ENCODE measurements at places on chromosomes 7 and 10.

DNA sequence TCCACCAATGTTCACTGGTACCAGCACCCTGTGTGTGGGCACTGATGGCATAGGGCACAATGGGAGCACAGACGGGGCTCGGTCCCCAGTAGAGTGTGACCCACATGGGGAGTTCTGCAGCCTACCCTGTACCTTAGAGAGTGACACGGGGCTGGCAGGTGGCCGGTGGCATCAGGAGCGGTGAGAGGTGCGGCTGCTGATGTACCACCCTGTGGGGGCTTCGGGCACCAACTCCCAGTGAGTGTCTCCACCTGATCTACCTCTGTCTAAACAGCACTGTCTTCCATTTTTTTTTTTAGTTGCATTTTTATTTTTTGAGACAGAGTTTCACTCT, 4.1 kb downstream of the JAKMIP3 start:
- no peak for DNase-seq

GRCh38 chr7:150307904-150308303, 15.3 kb upstream of the LRRC61 start:
- no peak for DNase-seq

DNA sequence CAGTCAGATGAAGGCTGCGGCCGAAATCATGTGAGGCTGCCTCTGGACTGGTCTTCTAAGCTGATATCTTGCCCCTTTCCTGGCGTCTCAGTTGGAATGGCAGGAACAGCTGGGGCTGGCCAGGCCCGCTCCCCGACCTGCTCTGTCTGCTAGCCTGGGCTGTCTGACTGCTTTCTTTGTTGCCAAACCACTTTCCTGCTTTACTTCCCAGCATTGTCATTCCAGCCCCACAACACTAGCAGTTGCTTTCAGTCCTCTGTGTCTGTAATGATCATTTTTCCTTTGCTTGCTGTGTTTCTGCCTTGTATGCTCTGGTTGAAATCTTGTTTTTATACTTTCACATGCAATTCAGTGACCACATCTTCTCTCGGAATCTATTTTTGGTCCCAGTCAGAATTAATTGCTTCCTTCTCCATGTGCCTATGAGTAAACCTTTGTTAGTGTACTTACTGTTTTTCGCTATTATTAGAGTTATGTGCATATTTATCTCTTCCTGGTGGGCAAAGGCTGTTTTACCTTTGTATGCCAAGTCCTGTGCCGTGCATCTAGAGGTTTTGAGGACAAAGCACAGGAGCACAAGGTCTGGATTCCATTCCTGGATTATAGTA, 21.6 kb downstream of the PRPF18 start:
- no peak for DNase-seq

DNA sequence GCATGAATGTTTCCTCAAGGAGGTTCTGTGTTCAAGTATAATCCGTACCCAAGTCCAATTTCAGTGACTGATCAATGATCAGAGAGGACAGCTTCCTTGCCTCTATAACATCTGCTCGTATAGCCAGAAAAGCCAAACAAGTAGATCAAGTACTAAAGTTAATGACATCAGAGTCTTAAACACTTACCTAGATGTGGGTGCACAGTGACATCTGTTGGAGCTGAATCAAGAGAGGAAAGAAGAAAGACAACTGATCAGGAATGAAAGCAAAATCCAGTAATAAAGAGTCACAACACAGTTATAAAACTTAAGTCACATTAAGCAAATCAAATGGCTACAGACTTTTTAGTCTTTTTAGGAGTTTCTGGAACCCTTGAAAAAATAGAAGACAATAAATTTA, 236.5 kb downstream of the RELN start:
- no peak for DNase-seq

GRCh38 chr10:551373-552252, 137.9 kb downstream of the DIP2C start:
- no peak for DNase-seq

GRCh38 chr7:157013101-157013500, 2.6 kb upstream of the MNX1 start:
- no peak for DNase-seq

GRCh38 chr7:113094517-113095249, 8.1 kb upstream of the GPR85 start:
- DNase-seq: no peak

DNA sequence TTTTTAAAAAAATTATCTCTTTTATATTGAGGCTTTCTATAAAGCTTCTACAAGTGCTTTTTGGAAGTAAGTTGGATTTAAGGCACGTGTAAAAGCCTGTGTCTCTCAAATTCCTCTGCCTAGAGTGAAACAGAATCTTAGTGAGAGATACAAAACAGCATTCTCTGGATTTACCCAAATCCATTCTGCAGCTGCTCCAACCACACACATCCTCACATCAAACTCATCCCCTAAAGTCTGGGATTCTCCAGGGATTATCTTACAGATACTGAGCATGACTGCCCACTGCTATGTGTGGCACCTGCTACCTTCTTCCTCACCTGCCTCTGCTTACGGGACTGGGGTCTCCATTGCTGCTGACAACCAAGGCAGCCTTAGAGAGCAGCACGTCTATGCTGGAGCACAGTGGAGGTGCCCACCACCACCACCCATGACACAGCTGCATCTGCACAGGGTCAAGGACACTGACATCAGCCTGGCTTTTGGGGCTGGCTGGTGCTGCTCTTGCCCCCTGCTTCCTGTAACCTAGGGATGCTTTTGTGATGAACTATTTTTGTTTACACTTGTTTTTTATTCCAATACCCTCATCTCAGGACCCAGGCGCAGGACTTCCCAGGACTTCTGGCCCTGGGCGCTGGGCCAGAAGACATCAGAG, 139.2 kb upstream of the NAMPT start:
- no peak for DNase-seq

GRCh38 chr7:90968871-90969270, 295.4 kb upstream of the FZD1 start:
- DNase-seq: no peak

GRCh38 chr7:139394540-139394939, 34.8 kb downstream of the LUC7L2 start:
- DNase-seq: no peak

DNA sequence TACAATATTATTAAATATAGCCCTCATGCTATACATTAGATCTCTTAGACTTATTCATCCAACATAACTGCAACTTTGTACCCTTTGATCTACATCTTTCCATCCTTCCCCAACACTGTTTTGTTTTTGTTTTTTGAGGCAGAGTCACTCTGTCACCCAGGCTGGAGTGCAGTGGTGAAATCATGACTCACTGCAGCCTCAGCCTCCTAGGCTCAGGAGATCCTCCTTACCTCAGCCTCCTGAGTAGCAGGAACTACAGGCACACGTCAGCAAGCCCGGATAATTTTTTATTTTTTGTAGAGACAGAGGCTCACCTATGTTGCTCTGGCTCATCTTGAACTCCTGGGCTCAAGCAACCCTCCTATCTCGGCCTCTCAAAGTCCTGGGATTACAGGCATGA, 53.3 kb downstream of the NT5C2 start:
- DNase-seq: no peak

DNA sequence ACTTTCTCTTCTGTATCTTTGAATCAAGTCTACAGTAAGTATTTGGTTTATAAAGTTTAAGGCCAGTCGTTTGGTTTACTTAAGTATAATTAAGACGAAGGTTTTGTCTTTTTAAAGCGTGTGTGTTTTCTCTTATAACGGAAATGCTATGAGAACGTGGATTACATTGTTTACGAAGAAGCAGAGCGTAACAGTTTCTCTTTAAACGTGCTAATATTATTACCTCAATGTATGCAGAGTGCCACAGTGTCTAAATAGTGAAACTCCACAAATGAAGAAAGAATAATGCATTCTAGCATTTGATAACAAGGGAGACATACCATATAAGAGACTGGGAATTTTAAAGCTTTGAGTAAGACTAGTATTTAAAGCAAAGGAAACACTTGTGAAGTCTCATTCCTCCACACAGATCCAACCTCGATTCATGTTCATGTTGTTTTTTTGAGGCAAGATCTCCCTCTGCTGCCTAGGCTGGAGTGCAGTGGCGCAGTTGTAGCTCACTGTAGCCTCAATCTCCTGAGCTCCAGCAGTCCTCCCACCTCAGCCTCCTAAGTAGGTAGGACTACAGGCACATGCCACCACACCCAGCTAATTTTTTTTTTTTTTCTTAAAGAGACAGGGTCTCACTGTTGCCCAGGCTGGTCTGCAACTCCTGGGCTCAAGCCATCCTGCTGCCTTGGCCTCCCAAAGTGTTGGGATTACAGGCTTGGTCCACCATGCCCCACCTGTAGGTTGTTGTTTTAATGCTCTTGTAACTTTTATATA, 75.1 kb downstream of the ANKRD61 start:
- DNase-seq: no peak

GRCh38 chr7:147485660-147486210, 1104.8 kb upstream of the C7orf33 start:
- no peak for DNase-seq

- no peak for DNase-seq
Measured at GRCh38 chr10:24481241-24481640, 242.4 kb downstream of the ARHGAP21 start.

GRCh38 chr7:137975221-137975620, 26.7 kb downstream of the CREB3L2 start:
- peak; percentile 26 for DNase-seq

GRCh38 chr7:92177362-92177761, 1.6 kb downstream of the LRRD1 start:
- no peak for DNase-seq

DNA sequence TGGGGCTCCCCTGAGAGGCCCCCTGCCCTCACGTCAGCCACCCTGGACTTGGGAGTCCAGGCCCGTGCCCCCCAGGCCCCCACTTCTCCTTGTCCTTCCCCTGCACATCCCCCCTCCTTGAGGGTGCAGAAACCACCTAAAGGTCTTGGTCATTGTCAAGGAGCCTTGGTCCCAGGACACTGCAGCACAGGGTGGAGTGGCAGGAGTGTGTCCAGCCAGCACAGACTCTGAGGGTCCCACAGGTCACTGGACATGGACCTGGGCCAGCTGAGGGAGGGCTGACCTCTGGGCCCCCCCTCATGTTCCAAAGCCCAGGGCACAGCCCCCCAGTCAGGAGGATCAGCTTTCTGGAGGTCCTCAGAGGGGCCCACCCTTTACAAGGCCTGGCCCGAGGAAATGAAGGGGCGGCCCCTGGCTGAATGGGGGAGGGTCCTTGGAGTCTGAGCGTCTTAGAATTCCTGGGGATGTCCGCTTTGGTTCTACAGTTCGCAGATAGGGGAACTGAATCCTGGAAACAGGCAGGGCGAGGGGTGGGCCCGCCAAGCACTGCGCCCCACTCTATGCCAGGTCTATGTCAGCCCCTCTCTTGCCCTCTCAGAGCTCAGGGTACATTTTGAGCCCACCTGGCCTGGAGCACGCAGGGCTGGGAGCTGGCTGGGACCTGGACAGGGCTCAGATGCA, 54.0 kb downstream of the PWWP2B start:
- DNase-seq: no peak

DNA sequence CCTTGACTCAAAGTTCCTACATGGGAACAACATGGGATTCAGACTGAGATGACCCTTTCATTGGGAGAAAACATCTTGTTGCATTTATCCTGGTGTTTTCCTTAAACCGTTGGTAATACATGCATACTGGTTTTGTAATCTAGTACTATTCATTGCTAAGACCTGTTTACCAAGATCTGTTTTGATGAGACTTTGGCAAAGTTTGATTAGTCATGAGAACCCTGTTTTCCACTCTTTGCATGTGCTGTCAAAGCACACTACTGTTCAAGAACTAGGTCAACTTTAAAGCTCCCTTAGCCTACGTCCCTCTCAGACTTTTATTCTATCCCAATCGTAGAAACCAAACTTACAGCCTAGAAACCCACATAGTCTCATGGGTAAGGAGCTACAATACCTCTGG, 650.9 kb downstream of the GATA3 start:
- no peak for DNase-seq

DNA sequence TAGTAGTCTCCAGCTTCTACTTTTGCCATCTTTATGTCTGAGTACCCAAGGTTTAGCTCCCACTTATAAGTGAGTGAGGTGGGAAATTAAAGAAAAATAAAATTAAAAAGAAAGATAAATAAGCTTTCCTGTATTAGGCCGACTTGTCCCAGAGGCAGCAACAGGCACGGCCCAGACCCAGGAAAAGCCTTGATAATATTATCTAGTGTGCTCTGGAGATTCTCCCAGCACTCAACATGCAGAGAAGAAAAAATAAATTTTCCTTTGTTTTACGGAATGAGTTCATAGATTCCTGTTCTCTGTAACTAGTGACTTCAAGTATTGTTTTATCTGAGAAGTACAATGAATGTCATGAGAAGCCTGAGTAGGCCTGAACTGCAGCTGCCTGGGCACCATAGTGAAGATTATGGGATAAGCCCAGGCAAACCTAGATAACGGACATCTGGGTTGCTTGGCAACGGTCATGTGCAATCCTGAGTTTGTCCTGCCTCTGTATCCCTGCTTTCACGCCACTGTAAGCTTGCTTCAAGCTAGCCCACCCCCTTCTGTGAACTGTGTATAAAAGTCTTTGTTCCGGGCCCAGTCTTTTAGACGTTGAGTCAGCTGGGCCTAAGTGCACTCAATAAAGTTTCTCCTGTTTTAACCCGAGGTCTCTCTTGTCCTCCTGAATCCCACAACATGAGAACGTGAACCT, 6.4 kb downstream of the ATE1 start:
- no peak for DNase-seq

GRCh38 chr7:27260211-27260610, 17.6 kb downstream of the EVX1 start:
- DNase-seq: no peak

GRCh38 chr7:74452748-74453321, 871 bp upstream of the GTF2IRD1 start:
- no peak for DNase-seq

GRCh38 chr10:27446091-27446918, 57.8 kb upstream of the RAB18 start:
- DNase-seq: peak; percentile 8

- no peak for DNase-seq
Measured at GRCh38 chr7:28173531-28173930, 7.1 kb downstream of the JAZF1 start.

GRCh38 chr7:22563032-22563501, 63.1 kb upstream of the STEAP1B start:
- no peak for DNase-seq

- peak; percentile 67 for DNase-seq
Measured at GRCh38 chr7:30548845-30549244, 44.2 kb upstream of the GGCT start.

GRCh38 chr7:138247568-138248333, 171.5 kb downstream of the AKR1D1 start:
- DNase-seq: no peak

DNA sequence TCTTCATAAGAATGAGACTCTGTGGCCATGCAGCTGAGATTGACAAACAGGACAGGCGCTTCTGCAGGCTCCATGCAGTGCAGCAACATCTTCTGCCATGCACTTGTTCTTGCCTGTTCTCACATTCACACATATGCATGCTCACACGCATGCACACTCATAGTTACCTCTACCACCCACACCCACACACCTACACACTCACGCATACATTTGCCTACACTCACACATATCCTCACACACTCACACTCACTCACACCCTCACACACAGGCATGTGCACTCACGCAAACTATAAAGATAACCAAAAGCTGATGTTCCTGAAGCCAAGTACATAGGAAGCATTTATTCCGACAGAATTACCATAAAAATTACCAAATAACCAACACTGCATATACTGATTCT, 15.7 kb downstream of the GLI3 start:
- DNase-seq: no peak
